ENCODE measurements at places on chromosomes 11 and 22. TPM values are rescaled to one million over a fixed set of nuclear protein-coding genes. Genes with fewer than 3 reads are reported as not detected.

SMIM38 gene
- total RNA-seq: 0.52 TPM

DNA sequence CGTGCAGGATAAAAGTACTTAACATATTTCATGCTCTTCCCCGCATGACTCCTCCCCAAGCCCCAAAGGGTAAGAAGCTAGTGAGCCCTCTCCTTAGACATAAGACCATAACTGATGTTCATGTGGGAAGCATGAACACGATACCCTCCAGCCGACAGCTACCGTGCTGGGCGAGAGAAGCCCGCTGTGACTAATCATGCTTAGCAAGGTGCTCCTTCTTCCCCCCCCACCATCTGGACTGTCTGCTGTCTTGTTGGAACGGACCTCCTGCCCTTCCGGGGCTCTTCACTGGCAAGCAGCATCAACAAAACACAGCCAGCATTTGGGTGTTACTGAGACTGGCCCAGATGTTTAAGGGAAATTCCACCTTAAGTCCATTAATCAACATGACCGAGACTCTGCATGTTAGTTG is 200.6 kb downstream of the DBX1 start:
- peaks cover 10% of the 10 kb centered on the region for H3K36me3 ChIP-seq
- DNase-seq: no peak
- H3K4me3 ChIP-seq: no peak overlapping the region
- peaks cover 36% of the 10 kb centered on the region for H3K4me1 ChIP-seq

GRCh38 chr22:43860831-43861230 is 1.5 kb downstream of the SULT4A1 start:
- H3K4me3 ChIP-seq: peak overlapping the region; percentile 84
- peaks cover 5% of the 10 kb centered on the region for H3K4me1 ChIP-seq
- H3K36me3 ChIP-seq: no peaks in the 10 kb centered on the region
- peak overlapping the region; percentile 82 for H3K27ac ChIP-seq
- peaks cover 39% of the 10 kb centered on the region for H3K27me3 ChIP-seq

DNA sequence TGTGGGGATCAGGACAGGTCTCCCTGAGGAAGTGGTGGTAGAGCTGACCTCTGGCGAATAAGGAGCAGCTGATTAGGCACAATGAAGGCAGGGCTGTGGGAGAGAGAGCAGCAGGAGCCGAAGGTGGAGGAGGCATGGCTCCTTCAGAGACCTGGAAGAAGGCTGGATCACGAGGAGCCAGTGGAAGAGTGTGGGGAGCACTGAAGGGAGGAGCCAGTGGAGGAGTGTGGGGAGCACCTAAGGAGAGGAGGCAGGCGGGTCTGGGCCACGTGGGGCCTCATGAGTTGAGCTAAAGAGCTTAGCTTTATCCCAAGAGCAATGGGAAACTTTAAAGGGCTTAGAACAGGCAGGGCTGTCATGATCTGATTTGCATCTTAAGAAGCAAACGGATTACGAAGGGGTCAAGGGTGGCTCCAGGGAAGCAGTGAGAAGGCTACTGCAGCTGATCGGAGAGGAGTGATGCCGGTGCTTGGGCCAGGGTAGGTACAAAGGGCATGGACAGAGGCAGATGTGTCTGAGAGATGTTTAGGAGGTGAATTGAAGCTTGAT is 44.9 kb upstream of the EIF3D start:
- peaks cover 5% of the 10 kb centered on the region for H3K4me1 ChIP-seq
- H3K36me3 ChIP-seq: no peaks in the 10 kb centered on the region
- H3K27me3 ChIP-seq: peaks cover 5% of the 10 kb centered on the region
- DNase-seq: no peak
- H3K4me3 ChIP-seq: no peak overlapping the region

- H3K36me3 ChIP-seq: no peaks in the 10 kb centered on the region
- H3K4me3 ChIP-seq: no peak overlapping the region
- no peaks in the 10 kb centered on the region for H3K27me3 ChIP-seq
- no peak overlapping the region for H3K27ac ChIP-seq
Observed at GRCh38 chr11:103587901-103588788, 448.3 kb upstream of the DDI1 start.

- H3K27ac ChIP-seq: peak overlapping the region; percentile 94
- DNase-seq: peak; percentile 72
- H3K4me1 ChIP-seq: peaks cover 39% of the 10 kb centered on the region
- no peaks in the 10 kb centered on the region for H3K27me3 ChIP-seq
- H3K36me3 ChIP-seq: no peaks in the 10 kb centered on the region
- H3K4me3 ChIP-seq: peak overlapping the region; percentile 95
Observed at GRCh38 chr11:12674936-12675696, 895 bp downstream of the TEAD1 start.

DNA sequence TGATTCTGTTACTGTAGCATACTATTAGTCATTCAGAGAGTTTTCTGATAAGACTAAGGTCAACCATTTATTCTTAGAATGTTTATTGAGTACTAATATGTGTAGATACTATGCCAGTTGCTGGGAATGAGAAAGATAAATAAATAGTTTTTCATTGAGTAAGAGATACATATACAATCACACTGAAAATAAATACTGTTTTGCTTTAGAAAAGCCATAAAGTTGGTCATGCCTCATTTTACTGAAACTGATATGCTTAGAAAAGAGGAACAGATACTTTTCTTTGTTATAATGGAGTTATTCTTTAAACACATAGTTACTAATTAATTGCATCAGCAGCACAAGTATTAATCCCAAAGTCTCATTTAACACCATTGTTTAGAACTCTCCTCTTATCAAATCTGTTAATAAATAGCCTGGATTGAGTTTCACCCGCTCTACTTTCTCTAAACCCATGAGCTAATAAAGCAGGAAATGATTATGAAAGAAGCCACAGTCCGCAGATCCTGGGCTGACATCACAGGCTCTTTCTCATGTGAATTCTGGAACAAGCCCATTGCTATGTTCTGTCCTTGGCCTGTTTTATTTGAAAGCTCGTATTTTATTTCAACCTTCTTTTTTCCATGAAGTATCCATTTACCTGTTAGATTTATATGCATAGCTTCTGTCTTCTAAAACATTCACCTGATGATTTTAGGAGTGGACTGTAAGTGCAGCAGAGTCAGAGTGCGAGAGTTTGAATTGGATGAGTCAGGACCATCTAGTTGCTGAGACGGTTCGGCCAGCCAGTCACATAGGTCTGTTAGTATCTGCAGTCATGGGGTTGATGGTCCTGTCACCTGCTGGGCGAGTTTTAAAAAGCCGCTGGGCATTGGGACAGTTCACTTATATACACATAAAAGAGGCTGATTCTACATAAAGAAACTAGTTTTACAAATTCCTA is 35.5 kb downstream of the PIWIL4 start:
- peaks cover 14% of the 10 kb centered on the region for H3K36me3 ChIP-seq
- H3K27me3 ChIP-seq: no peaks in the 10 kb centered on the region
- no peak for DNase-seq
- peaks cover 16% of the 10 kb centered on the region for H3K4me1 ChIP-seq

DNA sequence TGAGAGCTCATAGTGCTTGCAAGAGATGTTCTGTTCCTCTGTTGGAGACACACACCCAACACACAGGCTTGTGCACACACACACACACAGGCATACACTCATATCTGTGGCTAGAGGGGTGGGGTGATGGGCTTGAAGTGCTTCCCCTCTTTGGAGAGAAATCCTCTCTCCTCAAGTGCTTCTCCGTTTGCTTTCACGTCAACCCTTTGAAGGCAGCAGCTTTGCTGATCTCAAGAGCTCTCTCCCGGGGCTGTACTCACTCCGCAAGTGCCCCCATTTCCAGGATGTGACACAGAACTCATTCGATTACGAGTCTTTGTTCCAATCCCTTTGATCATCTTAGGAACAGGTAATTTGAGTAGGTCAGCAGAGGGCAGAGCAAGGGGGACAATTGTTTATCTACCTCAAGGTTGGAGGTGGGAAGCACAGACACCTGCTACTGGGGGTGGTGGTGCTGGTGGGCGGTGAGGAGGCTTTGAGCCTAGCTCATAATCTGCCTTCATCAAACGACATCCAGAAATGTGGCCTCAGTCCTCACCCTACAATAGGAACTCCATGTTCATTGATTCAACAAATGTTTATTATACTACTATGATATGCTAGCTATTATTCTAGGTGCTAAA is 529.8 kb upstream of the CADM1 start:
- no peak overlapping the region for H3K4me3 ChIP-seq
- H3K36me3 ChIP-seq: no peaks in the 10 kb centered on the region
- no peak overlapping the region for H3K27ac ChIP-seq
- H3K4me1 ChIP-seq: peaks cover 29% of the 10 kb centered on the region
- DNase-seq: no peak

DNA sequence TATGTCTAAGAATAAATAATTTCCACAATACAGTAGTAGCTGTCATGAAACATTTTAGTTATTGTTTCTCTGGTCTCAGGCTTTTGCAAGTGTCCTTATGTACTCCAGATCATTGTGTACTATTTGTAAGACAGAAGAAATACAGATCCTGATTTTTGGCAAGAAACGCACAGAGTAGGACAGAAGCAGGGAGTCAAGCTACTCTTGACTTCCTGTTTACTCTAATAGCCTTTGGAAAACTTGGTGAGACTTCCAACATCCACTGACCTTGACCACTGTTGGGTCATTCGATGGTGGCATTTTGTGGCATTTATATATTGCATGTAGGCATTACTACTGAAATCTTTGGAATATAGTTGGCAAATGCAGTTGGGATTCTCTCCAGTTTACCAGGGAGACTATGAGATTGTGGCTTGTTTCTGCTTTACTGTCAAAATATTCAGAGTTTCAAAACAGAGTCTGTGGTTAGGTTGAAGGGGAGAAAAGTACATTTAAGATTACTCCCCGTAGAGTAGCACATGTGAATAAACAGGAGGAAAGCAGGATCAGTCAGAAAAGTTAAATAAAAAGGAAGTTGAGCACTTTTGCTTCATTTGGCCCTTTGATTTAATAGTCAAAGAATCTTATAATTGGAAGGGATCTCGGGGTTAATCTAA is 726.1 kb upstream of the CCDC90B start:
- no peaks in the 10 kb centered on the region for H3K36me3 ChIP-seq
- no peak overlapping the region for H3K27ac ChIP-seq
- H3K4me1 ChIP-seq: no peaks in the 10 kb centered on the region
- no peaks in the 10 kb centered on the region for H3K27me3 ChIP-seq
- DNase-seq: no peak
- no peak overlapping the region for H3K4me3 ChIP-seq

DNA sequence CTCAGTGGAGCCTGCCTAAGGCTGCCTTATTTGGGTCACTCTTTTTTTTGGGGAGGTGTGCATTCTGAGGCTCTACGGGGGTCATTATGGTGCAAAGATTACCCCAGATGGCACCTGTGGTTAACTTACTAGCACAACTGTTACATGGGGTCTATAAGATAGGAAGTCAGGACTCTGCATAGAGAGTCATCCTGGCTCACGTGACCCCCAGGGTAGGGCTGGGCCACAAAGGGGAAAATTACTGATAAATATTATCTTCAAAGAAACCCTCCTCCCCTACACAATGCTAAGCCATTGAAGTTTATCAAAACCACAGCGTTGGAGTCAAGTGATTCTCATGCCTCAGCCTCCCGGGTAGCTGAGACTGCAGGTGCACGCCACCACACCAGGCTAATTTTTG is 397.1 kb downstream of the MN1 start:
- DNase-seq: no peak
- peaks cover 13% of the 10 kb centered on the region for H3K4me1 ChIP-seq
- peaks cover 12% of the 10 kb centered on the region for H3K27me3 ChIP-seq
- no peaks in the 10 kb centered on the region for H3K36me3 ChIP-seq

DNA sequence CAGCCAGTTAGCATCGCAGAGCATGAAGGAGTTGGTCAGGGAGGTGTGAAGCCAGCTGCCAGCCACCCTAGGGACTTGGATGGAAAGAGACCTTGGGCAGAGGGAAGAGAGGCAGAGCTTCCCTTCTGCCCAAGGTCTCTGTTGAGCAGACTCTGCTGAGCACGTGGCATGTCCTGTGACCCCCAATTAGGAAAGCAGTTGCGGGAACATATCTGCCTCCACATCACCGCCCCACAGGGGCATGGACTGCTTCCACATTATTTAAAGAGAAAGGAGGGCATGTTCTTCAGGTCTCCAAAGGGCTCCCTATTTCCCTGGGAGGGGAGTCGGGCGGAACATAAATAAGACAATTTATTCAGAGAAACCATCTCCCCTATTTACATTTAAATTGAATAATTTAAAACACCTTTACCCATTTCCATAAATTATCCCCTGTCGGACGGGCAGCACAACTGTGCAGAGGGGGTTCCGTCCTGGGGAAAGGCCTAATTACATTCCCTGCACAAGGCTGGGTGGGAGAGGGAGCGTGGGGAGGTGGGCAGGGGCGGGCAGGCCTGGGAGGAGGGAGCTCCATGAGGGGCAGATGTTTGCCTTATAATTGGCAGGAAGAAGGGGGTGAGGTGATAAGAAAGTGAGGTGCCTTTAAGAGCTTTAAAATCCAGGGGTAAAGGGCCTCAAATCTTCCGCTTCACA is 88.8 kb upstream of the THY1 start:
- H3K4me3 ChIP-seq: no peak overlapping the region
- DNase-seq: no peak
- H3K27ac ChIP-seq: no peak overlapping the region
- peaks cover 33% of the 10 kb centered on the region for H3K27me3 ChIP-seq

RIC3 gene
- 12.0 TPM for total RNA-seq
